NCI-H82 (cell line): ENCODE measurements at places on chromosomes 1 and 21.

- peak; percentile 57 for DNase-seq
These were observed 128.6 kb downstream of the PRDM2 start for GRCh38 chr1:13828454-13829151.

- DNase-seq, result no peak
These were observed 126.9 kb upstream of the LMO4 start for GRCh38 chr1:87201768-87202167.

DNA sequence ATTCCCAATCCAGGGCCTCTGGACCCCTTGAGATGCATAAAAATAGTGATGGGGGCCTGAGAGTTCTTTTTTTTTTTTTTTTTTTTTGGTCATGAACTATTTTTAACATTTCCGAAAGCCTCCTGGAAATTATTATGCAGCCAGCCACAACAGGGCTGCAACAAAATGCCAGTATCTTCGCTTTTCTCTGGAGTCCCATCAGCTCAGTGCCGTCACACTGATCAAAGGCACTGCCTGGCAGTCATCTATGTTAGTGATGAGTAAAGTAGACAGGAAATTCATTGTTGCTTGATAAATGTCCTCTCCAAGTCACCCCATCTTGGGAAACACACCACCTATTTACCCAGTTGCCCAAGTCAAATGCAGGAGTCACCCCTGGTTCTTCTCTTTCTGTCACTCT, 15.2 kb upstream of the PEF1 start:
- DNase-seq, result no peak

- no peak for DNase-seq
These were observed 346.7 kb upstream of the VAMP3 start for GRCh38 chr1:7424352-7424890.

DNA sequence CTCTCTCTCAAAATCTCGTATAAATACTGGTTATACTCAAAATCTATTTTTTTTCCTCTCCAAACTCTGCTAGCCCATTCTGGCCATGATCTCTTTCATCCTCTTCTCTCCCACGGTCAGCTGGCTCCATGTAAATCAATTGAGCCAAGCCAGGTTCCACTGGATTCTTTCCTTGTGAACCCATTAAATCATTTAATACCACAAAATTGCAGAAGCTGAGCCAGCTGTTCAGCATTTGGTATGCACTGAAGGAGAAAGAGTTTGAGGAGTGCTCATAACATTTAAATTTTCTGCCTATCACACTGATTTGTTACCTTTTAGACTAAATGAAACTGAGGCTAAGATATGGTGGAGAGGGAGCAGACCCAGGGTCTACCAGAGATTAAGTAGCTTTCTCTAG, 29.1 kb upstream of the TADA1 start:
- DNase-seq, result no peak

DNA sequence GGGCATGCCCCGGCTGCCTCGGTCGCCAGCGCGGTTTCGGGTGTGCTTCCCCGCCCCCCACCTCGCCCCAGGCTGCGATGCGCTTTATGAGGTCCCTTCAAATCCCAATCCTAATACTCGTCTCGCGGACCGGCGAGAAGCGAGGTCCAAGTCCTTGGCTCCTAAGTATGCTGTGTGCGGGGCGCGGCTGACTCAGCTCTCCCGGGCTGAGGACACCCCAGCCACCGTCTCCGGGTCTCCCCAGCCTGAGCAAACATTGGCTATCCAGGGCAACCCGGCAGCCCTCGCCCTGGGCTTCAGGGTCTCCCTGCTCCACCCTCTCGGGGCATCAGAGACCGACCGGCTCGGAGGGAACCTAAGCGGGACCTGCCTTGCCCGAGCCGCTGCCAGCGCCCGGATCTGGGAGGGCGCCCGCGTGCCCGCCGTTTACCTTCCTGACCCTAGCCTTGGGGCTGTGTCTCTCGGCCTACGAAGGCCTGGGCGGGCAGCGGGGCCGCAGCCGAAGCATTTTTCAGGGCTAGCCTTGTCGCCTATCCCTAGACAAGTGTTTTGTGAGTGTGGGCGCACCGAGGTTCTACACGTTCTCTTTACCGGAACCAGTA, 1.2 kb downstream of the ITPKB start:
- peak; percentile 59 for DNase-seq

DNA sequence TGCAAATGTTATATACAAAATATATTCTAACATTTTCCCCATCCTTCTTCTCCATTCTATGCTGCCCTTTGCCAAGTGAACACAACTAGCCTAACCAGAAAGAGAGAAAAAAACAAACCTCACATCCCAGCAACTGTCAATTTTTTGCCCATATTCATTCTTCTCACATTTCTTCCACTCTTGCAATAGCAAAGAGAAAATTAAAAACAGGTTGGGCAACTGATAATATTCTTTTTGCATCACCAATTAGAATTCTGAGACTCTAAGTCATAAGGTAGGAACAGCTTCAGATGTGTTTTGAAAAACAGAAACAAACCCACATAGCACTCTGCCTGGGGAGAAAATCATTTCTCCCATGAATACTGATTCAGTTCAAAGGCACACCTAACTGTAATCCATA, 25.2 kb upstream of the EXO1 start:
- DNase-seq, result no peak

- no peak for DNase-seq
These were observed 4.7 kb upstream of the SLC19A1 start for GRCh38 chr21:45546636-45547544.

- DNase-seq, result peak; percentile 91
These were observed 25.4 kb downstream of the IVNS1ABP start for GRCh38 chr1:185291652-185292051.
